ENCODE measurements at places on chromosomes 1 and 21. TPM values are rescaled to one million over a fixed set of nuclear protein-coding genes. Genes with fewer than 3 reads are reported as not detected.

The NUDT4B gene
- 0.65 TPM for total RNA-seq

The UBE2U gene
- total RNA-seq, result not detected

The CLCA4 gene
- total RNA-seq, result not detected

The LRP8 gene
- total RNA-seq, result 36.5 TPM

The CDA gene
- not detected for total RNA-seq

The CD1B gene
- not detected for total RNA-seq

The LCE1C gene
- total RNA-seq, result not detected

The UTS2 gene
- total RNA-seq, result not detected

The E2F2 gene
- 19.9 TPM for total RNA-seq

The CELA2A gene
- not detected for total RNA-seq

The ST6GALNAC3 gene
- total RNA-seq, result 2.5 TPM

Measured in activated T-cell treated with anti-CD3 and anti-CD28 coated beads, Interleukin-2, amount 50 U/mL, for 72 hours (primary cell).